Kasumi-1 (cell line): ENCODE measurements at places on chromosomes 4 and X.

DNA sequence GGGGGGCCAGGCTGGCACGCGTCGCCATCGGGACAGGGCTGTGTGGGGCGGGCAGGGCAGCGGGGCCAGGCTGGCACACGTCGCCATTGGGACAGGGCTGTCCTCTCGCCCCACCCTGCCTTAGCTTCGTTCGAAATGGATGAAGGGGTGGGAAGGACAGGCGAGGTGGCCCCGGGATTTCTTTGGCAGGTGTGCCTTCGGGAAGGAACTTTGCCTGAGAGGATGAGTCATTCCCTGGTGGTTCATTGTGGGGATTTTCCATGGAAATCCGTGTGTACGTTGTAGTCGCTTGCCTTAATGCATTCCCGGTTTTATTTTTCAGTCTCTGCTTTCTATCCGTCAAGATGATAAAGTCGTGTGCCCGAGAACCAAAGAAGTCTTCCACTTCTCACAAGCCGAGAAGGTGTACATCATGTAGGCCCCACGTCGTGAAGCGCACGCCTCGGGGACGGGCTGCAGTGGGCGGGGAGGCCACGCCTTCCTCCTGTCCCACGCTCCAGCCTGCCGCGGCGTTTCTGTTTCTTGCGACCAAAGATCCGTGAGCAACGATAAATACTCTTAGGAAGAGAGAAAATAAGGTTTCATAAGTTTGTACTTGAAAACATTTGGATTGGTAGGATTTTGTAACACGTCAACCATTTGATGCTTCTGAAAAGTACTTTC lies 8.1 kb upstream of the UVSSA start:
- no peak for DNase-seq

- DNase-seq: peak; percentile 18
Measured at GRCh38 chrX:136586386-136586785, 54.4 kb downstream of the VGLL1 start.

DNA sequence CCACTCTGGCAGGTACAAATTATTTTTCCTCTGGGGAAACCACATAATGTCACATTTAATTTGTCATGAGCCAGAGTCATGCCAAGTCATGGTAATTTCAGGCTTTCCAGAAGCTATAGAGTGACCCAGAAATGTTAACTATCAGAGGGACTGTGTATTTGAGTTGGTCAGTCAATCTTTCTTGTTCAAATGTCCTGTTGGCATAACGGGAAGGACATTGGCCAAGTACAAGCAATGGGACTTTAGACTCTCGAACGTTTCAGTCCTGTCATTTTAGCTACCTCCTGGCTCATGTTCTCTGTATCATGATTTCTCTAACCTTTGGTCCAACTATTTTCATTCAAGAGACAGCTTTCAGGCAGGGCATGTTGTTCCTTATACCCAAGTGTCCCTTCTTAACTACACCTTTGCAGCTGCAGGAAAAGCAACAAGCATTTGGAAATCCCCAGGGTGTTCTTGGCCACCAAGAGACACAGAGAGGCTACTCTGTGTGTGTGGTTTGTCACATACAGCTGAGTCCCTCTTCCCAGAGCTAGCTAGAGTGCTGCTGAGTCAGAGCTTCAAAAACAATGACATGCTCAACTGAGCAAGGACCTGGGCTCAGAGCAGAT lies 142.6 kb downstream of the EGF start:
- no peak for DNase-seq

- DNase-seq: no peak
Measured at GRCh38 chr4:133084421-133084820, 64.7 kb upstream of the PCDH10 start.

- no peak for DNase-seq
Measured at GRCh38 chrX:119755981-119756533, 2.3 kb upstream of the SOWAHD start.

- DNase-seq: no peak
Measured at GRCh38 chr4:17811078-17811603, 362 bp downstream of the NCAPG start.

GRCh38 chrX:134418317-134419113 lies 41.5 kb upstream of the HPRT1 start:
- no peak for DNase-seq

- no peak for DNase-seq
Measured at GRCh38 chr4:18480928-18481327, 459.4 kb upstream of the LCORL start.

GRCh38 chr4:10456595-10457254 lies 501 bp downstream of the ZNF518B start:
- DNase-seq: no peak

- DNase-seq: no peak
Measured at GRCh38 chr4:105430811-105431210, 43.1 kb downstream of the PPA2 start.

DNA sequence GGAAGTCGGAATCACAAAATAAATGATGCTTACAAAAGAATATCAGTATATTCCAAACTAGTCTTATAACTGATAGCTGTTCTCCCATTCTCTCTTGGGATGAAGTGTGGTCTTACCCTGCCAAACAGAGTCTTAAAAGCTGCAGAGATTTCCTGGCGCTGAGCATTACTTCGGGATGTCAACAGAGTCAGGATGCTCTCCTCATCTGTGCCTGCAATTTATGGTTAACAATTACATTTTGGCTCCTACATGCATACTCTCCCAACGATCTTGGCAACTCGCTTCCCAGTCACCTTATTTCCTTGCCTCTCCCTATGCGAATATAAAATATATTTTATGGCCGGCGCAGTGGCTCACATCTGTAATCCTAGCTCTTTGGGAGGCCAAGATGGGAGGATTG lies 12.2 kb downstream of the ANXA5 start:
- no peak for DNase-seq

GRCh38 chrX:138519296-138519695 lies 192.2 kb downstream of the FGF13 start:
- DNase-seq: no peak

DNA sequence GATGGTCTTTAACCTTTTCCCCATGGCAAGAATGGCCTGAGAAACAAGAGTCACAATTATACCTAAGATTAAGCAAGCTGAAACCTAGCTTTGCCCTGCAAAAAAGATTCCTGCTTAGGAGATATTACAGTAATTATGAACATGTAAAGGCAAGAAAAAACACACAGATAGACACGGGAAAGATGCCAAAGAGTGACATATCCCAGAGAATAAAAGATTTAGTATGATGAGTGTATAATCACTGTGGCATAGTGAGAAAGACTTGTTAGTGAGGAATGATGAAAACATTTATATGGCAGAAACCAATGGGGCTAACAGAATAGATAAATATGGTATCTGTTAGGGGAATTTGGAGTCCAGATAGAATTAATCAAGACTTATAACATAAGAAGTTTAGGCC lies 29.6 kb upstream of the TASL start:
- DNase-seq: no peak
